ENCODE measurements at places on chromosomes 2 and 18. TPM values are rescaled to one million over a fixed set of nuclear protein-coding genes. Genes with fewer than 3 reads are reported as not detected.
A peak's percentile ranks its signal among the peaks of the same experiment; 100 is the strongest.

DNA sequence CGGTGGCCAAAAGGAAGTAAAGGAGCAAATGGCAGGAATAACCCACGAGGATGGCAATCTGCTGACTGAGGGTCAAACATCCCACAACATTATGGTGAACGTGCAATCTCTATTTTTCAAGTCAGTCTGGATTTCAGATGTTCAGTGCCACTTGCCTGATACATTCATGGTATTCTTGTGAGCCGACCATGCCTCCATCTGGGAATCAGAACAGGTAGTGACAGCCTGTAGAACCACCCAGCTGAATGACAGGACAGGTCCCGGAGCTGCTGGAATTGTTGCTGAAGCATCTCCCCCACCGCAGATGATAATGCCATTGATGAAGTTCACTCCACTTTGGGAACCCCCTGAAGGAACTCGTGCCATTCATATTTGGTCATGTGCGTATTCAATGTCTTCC, 123.2 kb downstream of the CAPN13 start:
- peak; percentile 42 for DNase-seq

DNA sequence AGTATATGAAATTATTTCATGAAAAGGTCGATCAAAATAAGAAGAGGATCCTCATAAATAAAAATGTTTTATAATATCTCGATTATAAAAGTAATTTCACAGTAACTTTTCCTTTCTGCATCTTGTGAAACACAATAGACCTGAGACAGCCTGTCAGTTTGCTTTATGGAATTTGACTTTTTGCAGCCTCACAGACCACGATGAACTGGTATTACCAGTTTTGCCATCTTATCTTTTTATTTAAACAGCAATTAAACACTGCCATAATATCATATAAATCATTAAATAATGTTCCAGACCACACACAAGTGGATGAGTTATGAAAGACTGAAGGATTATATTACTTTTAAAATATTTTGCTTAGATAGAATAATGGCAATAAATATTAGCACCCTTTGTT, 10.7 kb upstream of the GALNT3 start:
- no peak for DNase-seq

DNA sequence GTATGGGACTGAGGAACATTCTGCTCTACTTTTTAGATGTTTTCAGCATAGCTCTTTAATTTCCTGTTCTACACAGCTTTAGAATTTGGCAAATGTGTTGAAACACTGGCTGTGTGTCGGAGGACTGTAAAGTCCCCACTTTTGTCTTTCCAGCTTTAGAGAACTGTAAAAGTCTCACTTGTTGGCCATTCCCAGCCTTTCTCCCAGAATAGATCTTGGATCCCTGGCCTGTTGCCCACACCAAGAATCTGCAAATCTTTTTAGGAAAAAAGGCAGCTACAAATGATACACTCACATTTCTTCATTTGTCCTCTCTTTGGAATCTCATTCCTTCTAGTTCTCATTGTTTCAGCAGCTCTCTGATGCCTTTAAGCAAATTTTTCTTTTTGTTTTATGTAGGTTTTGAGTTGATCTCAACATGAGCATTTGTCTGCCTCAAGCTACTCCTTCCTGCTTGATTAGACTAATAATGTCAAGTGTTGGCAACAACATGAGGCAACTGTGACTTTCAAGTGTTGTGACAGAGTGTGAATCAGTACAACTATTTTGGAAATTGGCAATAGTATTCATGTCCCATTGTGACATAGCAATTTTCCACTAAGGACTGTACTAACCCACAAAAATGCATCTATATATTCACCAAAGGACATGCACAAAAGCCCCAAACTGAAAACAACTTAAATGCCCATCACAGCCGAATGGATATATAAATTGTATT, 610.8 kb downstream of the EPHA4 start:
- no peak for DNase-seq

DNA sequence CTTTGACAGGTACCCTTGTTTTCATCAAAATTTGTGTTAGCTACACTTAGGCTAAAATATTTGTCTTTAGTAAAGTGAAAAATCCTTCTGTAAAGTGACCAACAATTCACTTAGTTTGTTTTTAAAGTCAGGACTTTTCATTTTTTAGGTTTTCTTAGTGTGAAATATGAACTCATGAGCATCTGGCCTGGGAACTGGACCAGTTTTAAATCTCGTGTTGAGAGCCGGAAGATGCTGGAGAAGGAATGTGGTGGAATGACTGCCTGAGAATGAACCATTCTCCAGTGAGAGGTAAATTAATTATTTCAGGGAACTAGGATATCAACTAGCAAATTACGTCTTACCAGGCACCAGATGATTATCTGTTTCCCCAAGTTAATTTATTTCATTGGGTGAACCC, 305.7 kb downstream of the AGPS start:
- no peak for DNase-seq

Gene MAPK4
- total RNA-seq, result 10.9 TPM

DNA sequence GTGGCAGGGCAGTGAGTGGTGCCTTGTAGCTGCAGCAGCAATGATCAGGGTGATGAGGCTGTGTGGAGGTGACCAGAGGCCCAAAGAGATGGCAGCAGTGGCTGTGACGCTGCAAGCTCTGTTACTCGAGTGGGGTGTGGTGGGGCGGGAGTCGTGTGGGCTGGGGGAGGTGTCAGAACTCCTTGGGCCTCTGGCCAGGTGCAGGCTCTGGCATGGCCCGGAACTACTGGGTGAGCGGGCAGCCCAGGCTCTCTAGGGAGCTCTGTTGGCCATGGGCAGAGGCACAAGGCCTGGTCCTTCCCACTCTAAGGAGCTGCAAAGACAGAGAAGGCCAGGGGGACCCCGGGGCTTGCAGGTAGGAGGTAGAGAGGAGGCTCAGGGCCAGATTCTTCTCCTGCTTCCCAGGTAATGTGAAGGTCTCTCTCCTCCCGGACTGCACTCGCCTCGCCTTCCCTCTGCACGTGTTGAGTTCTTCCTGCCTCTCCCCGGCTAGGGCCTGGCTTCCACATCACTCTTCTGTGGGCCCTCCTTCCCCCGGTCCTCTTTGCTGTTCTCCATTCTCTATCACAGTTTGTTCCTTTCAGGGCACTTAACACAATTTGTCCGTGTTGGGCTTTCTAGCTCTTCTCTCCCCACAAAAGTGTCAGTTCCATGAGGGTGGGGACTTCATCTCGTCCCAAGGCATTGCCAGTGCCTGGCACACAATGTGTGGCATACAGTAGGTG, 114.8 kb downstream of the MCFD2 start:
- no peak for DNase-seq

DNA sequence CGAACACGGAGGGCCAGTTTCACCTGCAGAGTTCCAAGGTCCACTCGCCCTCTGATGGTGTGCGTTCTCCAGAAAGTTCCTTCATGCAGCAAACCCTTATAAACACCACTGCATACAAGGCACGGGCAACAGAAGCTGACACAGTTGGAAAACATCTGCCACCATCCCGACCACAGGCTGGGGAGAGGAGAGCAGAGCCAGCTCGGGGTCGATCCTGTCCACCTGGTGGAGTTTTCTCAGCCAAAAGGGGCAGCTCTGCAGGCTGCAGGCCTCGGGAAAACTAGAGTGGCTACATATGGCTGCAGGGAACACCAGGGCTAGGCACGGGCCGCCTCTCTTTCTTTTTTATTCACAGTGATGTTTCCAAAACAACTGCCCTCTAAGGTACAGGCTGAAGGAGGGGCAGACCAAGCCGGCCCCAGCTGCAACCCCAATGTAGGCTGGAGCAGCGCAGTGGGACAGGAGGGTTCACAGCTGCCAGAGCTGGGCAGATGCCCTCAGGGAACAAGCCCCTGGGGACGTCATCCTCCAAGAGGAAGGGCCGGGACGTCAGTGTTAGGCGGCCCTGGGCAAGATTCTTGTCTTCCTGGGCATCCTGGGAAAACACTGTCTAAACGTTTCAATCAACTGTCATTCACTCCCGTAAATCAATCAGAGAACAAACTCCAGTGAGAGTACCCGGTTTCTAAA, 274.7 kb downstream of the TWIST2 start:
- DNase-seq, result no peak
